Gastroesophageal sphincter (tissue), 4 donors: ENCODE measurements at places on chromosomes 7 and 10.

GRCh38 chr7:1255080-1255816 lies 22.6 kb downstream of the UNCX start:
- no peaks in the 10 kb centered on the region for H3K36me3 ChIP-seq
- peaks cover 97% of the 10 kb centered on the region for H3K27me3 ChIP-seq
- no peak overlapping the region for H3K4me3 ChIP-seq
- no peaks in the 10 kb centered on the region for H3K4me1 ChIP-seq
- ATAC-seq, result peak; percentile 7

GRCh38 chr7:151007469-151007898 lies 16.7 kb downstream of the NOS3 start:
- peaks cover 38% of the 10 kb centered on the region for H3K4me1 ChIP-seq
- H3K4me3 ChIP-seq, result no peak overlapping the region
- ATAC-seq, result peak; percentile 34
- no peaks in the 10 kb centered on the region for H3K36me3 ChIP-seq
- H3K27ac ChIP-seq, result no peak overlapping the region
- peaks cover 46% of the 10 kb centered on the region for H3K27me3 ChIP-seq

DNA sequence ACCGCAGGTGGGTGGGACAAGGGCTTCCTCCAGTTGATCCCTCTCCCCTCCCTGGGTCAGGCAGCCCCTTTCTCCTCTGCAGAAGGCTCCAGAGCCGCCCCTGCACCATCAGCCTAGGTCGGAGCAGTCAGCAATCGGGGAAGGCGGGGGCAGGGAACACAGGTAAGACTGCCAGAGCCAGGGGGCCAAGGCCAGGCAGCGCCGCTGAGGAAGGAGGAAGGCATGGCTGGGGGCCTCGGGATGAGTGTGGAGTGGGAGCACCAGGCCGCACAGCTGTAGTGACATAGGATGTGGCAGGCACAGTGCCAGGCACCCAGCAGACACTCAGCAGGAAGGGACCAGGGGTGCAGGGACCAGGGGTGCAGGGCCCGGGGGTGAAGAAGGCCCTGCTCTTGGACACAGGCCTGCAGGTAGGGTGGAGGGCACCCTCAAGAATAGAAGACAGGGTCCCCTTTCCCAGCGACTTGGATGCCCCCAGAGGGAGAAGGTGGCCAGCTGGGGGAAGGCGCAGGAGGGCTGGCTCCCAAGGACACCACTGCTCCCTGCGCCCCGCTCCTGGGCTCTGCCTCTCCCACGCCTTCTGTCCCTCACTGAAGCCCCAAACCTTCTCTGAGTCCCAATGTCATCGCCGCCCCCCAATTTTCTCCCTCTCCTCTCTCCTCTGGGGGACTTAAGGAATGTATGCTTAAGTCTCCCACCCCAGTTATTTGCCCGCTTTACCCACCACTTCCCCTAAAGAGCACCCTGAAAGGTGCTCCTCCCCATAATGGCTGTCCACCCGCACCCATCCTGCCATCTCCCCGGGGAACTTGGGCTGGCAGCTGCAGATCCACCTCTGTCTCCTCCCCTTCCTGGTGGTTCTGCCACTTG lies 38.5 kb downstream of the CAMK2B start:
- no peak overlapping the region for H3K4me3 ChIP-seq
- no peaks in the 10 kb centered on the region for H3K27me3 ChIP-seq
- H3K27ac ChIP-seq, result no peak overlapping the region
- no peaks in the 10 kb centered on the region for H3K4me1 ChIP-seq
- no peak for ATAC-seq

DNA sequence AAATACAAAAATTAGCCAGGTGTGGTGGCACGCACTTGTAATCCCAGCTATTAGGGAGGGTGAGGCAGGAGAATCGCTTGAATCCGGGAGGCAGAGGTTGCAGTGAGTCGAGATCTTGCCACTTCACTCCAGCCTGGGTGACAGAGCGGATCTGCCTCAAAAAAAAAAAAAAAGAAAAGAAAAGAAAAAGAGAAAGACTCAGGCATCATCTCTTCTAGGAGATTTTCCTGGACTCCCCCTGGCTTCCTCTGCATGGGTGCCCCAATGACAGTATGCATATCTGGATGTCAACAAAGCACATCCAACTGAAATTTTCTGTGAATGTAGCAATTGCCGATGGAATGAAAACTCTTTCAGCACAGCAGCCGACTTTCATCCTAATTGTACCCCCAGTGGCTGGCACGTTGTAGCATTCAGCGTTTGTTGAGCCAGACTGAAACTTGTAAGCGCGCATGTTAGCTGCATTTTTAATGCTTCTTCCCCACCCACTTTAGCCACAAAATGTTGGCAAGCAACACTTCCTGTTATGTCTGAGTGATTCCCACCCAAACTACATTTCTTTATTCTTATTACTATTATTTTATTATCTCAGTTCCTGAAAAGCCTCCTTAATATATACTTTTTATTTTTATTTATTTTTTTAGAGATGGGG lies 70.2 kb downstream of the PRTFDC1 start:
- H3K36me3 ChIP-seq, result no peaks in the 10 kb centered on the region
- ATAC-seq, result no peak
- no peaks in the 10 kb centered on the region for H3K27me3 ChIP-seq
- no peak overlapping the region for H3K27ac ChIP-seq
- no peak overlapping the region for H3K4me3 ChIP-seq

DNA sequence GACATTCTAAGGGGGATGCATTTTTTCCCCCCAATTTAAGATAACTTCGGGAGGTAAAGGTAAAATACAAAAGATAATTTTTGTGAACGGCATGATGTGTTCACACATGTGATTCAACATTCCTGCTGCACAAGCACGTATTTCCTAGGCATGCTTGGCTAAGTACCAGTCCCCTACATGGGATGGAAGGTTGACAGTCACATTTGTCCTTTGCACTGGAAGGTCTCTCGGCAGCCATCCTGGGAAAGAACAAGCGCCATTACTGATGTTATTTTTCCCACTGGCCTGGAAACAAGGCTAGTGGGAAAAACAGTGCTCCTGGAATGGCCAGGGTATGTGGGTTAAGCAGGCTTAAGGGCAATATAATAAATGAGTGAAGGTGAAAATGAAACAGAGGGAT lies 276.2 kb upstream of the AOAH start:
- no peak for ATAC-seq
- H3K27ac ChIP-seq, result no peak overlapping the region
- no peaks in the 10 kb centered on the region for H3K27me3 ChIP-seq
- H3K4me1 ChIP-seq, result no peaks in the 10 kb centered on the region
- H3K36me3 ChIP-seq, result no peaks in the 10 kb centered on the region
- H3K4me3 ChIP-seq, result no peak overlapping the region

DNA sequence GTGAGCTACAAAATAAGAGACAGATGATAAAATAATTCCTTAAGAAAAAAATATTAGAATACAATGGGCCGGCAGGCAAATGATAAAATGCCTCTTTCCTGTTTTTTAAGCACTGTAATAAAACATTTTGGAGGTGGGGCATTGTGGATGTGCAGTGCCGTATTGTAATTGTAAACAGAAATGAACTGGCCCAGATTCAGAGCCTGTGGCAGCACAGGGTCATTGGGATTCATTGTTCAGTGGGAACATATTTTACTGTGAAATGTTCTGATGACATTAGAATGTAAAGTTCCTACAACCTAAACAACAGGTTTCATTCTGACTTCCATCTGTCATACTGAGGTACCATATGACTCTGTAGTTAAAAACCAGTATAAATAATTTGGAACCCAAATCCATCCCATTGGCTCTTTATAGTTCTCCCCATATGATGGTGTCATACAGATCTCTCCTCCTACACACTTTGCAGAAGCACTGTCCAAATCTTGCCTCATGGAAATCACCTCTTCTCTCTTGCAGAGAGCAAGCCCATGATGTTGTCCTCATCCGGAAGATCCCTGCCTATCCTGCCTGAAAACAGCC lies 264.6 kb downstream of the WDR37 start:
- H3K36me3 ChIP-seq, result no peaks in the 10 kb centered on the region
- no peak overlapping the region for H3K27ac ChIP-seq
- ATAC-seq, result no peak
- peaks cover 28% of the 10 kb centered on the region for H3K27me3 ChIP-seq

DNA sequence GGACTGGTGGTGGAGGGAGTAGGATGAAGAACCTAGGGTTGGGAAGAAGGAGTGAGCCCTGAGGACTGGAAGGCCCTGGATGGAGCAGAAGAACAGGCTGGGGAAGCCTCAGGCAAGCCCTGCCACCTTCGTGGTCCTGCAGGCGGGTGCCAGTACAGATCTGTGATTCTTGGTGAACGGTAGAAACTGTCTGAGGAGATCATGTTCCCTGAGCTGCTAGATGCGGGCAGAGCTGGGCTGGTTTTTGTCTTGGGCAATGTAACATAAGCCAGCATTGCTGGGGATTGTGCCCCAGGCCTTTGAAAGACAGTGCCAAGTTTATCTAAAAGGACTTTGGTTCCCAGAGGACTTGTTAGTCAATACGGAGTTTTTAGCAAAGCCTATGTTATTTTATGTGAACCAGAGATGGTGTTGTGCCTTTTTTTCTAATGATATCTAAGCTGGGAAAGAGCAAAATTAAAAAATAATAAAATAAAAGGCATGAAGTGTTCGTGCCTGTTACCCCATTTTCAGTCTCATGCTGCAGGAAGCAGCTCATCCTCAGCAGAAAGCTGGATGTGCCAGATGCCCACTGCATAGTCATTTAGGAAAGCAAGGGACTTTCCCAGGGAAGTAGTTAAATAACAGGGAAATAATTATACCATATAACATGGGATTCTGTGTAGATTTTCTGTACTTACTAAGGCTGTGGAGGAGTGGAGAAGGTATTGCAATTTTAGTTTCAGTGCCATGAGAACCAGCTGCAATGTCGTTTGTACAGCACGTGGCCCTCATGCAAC lies 24.4 kb upstream of the FIGNL1 start:
- no peak overlapping the region for H3K4me3 ChIP-seq
- ATAC-seq, result no peak
- peaks cover 8% of the 10 kb centered on the region for H3K27me3 ChIP-seq
- H3K27ac ChIP-seq, result no peak overlapping the region

- no peak overlapping the region for H3K27ac ChIP-seq
- peaks cover 24% of the 10 kb centered on the region for H3K36me3 ChIP-seq
- no peaks in the 10 kb centered on the region for H3K4me1 ChIP-seq
- H3K4me3 ChIP-seq, result no peak overlapping the region
Measured at GRCh38 chr10:86988520-86988919, 20.2 kb downstream of the ADIRF start.

GRCh38 chr7:123070702-123071286 lies 75.3 kb upstream of the TAS2R16 start:
- no peak overlapping the region for H3K27ac ChIP-seq
- no peaks in the 10 kb centered on the region for H3K27me3 ChIP-seq
- H3K4me3 ChIP-seq, result no peak overlapping the region
- no peak for ATAC-seq
- no peaks in the 10 kb centered on the region for H3K4me1 ChIP-seq

DNA sequence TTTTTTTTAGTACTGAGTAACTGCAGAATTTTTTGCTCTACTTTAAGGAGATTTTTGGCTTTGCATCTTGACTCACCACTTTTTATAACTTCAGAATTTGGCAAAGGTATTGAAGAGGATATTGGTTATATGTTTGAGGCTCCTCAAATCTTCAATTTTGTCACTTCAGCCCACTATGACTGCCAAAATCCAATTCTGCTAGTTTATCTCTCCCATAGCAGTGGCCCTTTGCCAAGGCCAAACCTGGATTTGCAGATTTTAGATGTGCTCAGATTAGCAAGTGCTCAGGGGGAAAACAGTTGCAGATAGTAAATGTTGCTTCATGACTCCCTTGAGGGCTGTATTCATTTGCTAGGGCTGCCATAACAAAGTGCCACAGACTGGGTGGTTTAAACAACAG lies 427.5 kb downstream of the ADRA2A start:
- H3K27me3 ChIP-seq, result no peaks in the 10 kb centered on the region
- no peak overlapping the region for H3K4me3 ChIP-seq
- H3K27ac ChIP-seq, result no peak overlapping the region
- ATAC-seq, result no peak

DNA sequence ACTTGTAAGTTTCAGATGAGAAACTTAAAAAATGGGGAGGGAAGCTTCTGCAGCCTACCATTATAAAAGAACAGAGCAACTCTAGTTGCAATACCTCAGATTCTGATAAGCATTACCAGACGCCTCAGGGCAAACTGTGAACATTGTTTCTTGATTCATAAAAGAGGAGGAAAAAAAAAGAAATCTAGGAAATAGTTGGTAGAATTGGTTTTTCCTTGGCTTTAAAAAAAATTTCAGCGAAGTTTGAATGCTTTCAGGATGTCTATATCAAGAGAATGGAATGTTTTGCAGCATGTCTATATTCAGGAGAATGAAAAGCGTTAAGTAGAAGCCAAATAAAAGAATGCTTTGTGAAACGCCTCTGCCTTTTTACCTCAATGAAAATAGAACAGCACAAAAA lies 17.5 kb upstream of the ANLN start:
- no peak for ATAC-seq
- no peaks in the 10 kb centered on the region for H3K36me3 ChIP-seq
- no peak overlapping the region for H3K4me3 ChIP-seq
- H3K27ac ChIP-seq, result no peak overlapping the region

GRCh38 chr10:66058594-66058993 lies 867.2 kb upstream of the LRRTM3 start:
- no peak for ATAC-seq
- no peaks in the 10 kb centered on the region for H3K4me1 ChIP-seq
- H3K27me3 ChIP-seq, result no peaks in the 10 kb centered on the region
- no peaks in the 10 kb centered on the region for H3K36me3 ChIP-seq
- no peak overlapping the region for H3K27ac ChIP-seq
- H3K4me3 ChIP-seq, result no peak overlapping the region

DNA sequence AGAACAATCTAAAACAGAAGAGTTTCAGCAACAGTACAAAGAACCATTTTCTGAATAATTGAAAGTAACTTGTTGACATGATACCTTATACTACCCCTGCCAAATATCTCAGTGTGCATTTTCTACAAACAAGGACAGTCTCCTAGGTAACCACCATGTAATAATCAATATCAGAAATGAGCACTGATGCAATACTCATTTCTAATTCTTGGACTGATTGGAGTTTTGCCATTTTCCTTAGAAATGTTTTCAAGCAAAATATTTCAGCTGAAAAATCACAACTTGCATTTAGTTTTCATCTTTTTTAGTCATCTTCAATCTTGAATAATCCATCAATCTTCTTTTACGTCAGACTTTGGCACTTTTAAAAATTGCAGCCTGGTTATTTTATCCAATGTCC lies 420.2 kb downstream of the CDC14C start:
- H3K27ac ChIP-seq, result no peak overlapping the region
- no peaks in the 10 kb centered on the region for H3K36me3 ChIP-seq
- no peaks in the 10 kb centered on the region for H3K4me1 ChIP-seq
- no peak overlapping the region for H3K4me3 ChIP-seq
